A549 (cell line): ENCODE measurements at places on chromosomes 6 and 20. TPM values are rescaled to one million over a fixed set of nuclear protein-coding genes. Genes with fewer than 3 reads are reported as not detected.

DNA sequence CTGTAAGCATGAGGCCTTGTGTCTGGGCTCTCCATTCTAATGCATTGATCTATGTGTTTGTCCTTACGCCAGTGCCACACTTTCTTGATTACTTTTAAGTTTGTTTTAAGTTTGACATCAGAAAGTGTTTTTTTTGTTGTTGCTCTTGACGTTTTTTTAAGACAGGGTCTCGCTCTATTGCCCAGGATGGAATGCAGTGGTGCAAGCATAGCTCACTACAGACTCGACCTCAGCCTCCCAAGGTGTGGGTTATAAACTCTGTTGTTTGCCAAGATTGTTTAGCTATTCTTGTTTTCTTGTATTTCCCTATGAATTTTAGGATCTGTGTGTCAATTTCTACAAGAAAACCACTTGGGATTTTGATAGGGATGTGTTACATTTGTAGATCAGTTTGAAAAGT lies 5.6 kb downstream of the MCUR1 start:
- no peak for DNase-seq

The LAMA2 gene
- 0.21 to 0.58 TPM (median 0.37 TPM) in 3 replicates for polyA plus RNA-seq

- no peak for DNase-seq
Observed at GRCh38 chr6:16925461-16925860, 164.2 kb upstream of the ATXN1 start.

The SLC29A1 gene
- polyA plus RNA-seq: 45.6 to 49.1 TPM (median 47.1 TPM) in 3 replicates

DNA sequence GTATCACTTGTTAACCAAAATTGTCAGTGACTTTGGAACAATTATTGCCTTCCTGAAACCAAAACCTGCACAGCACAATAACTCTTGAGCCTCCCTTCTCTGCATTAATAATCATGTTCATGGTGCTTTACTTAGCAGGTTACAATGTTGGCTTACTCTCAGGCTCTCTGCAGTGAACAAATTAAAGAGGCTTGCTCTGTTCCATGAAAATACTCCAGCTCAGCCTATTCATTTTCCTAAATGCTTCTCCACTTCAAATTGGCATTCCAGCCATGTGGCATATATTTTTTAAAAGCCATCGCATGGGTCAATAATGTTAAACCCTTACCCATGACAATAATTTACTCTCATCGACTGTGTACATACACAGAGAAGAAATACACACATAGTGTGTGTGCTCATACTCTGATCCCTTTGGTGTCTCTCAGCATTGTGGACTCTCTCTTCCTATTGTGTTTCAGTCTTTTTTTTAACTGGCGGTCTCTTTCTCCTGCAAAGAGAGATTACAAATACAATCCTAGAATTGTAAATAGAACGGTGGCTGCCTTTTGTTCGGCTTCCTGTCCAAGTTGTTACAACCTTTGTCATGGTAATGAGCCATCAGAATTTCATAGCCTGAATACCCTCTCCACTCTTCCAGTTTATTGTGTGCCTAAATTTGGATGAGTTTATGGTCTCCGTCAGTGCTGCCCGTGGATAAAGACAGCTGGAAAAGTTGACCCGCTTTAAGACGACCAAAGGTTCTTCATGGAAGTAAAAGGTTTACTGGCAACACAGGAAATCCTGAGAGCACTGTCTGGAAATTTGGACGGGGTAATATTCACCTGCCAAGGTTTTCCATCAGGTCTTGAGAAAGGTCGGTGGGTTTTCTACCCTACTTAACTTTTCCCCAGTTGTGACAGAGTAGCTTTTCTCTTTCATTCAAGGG lies 263.6 kb downstream of the CD83 start:
- no peak for DNase-seq

- no peak for DNase-seq
Observed at GRCh38 chr6:68211242-68211795, 423.8 kb upstream of the ADGRB3 start.

The PPP1R14C gene
- 0.31 to 0.46 TPM (median 0.43 TPM) in 3 replicates for polyA plus RNA-seq

GRCh38 chr6:17165383-17165782 lies 63.5 kb downstream of the STMND1 start:
- no peak for DNase-seq

DNA sequence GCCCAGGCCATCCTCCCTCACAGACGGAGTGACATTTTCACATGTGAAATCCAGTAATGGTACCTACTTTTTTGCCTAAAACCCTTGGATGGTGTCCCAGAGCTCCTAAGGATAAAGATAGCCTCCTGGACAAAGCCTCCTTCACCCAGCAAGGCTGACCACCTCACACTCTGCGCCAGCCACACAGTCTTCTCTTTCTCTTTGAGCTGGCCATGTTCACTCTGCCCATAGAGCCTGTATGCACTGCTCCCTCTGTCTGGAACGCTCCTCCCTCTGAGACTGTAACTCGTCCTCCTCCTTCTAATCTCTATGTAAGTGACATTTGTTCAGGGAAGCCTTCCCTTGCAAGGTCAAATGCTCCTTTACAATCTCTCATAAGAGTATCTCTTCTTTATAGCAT lies 14.6 kb downstream of the TMEM151B start:
- no peak for DNase-seq

The EPPIN gene
- polyA plus RNA-seq: not detected in 3 replicates

The NRSN1 gene
- not detected in 3 replicates for polyA plus RNA-seq
